ENCODE measurements at places on chromosomes 11 and 22. TPM values are rescaled to one million over a fixed set of nuclear protein-coding genes. Genes with fewer than 3 reads are reported as not detected.

Gene CHRM4
- total RNA-seq: not detected

Gene SGSM1
- total RNA-seq: 0.91 TPM

Gene SSTR3
- 0.24 TPM for total RNA-seq

Gene CABP2
- total RNA-seq: not detected

Measured in B cell (primary cell).